ENCODE measurements at places on chromosomes 1 and 21. TPM values are rescaled to one million over a fixed set of nuclear protein-coding genes. Genes with fewer than 3 reads are reported as not detected.

Gene DCDC2B
- not detected for total RNA-seq

Gene PTAFR
- total RNA-seq, result 0.25 TPM

Gene REG4
- total RNA-seq, result not detected

Gene GNG4
- total RNA-seq, result 38.2 TPM

Gene BARHL2
- total RNA-seq, result not detected

Gene PBX1
- total RNA-seq, result 71.7 TPM

Gene DDR2
- 2.6 TPM for total RNA-seq

Gene ZNF683
- not detected for total RNA-seq

Gene TMPRSS3
- total RNA-seq, result not detected

Gene ADCY10
- 0.66 TPM for total RNA-seq

Gene KIF21B
- 28.9 TPM for total RNA-seq

Gene CYB5RL
- total RNA-seq, result 17.3 TPM

Gene SPRR2F
- total RNA-seq, result not detected

Gene EPHA10
- 0.77 TPM for total RNA-seq

Gene LCE1B
- not detected for total RNA-seq

Gene PTGFR
- 0.07 TPM for total RNA-seq

Gene OR2M4
- total RNA-seq, result not detected

Gene FCRL1
- total RNA-seq, result not detected

Gene ZNF648
- 0.77 TPM for total RNA-seq

Gene SV2A
- total RNA-seq, result 49.5 TPM

Gene DHX9
- 426 TPM for total RNA-seq

Gene ETV3L
- 0.23 TPM for total RNA-seq

Gene GFI1
- 0.16 TPM for total RNA-seq

Gene FAM72B
- 9.3 TPM for total RNA-seq

Gene S100A9
- total RNA-seq, result not detected

Gene TTC34
- 2.4 TPM for total RNA-seq

Gene ATXN7L2
- 13.2 TPM for total RNA-seq

Gene ZZZ3
- 52.4 TPM for total RNA-seq

Gene FMO5
- total RNA-seq, result 0.36 TPM
